ENCODE measurements at places on chromosomes 3 and 15.

DNA sequence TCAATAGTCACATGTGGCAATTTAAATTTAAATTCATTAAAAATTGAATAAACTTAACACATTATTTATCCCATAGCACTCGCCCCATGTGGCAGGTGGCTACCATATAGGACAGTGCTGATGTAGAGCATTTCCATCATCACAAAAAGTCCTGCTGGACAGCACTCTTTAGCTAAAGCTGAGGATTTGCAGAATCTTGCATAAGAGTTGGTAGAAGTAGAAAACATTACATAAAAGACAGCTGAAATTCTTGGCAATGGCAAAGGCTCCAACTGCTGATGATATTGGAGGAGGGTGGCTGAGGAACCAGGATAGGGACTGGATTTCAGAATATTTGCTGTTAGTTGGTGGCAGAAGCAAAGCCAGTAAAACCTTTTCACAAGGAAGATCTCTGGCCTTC is 230.7 kb upstream of the SATB1 start:
- H3K27ac ChIP-seq = no peak overlapping the region
- H3K4me1 ChIP-seq = peaks cover 31% of the 10 kb centered on the region
- H3K27me3 ChIP-seq = no peaks in the 10 kb centered on the region
- no peaks in the 10 kb centered on the region for H3K36me3 ChIP-seq

DNA sequence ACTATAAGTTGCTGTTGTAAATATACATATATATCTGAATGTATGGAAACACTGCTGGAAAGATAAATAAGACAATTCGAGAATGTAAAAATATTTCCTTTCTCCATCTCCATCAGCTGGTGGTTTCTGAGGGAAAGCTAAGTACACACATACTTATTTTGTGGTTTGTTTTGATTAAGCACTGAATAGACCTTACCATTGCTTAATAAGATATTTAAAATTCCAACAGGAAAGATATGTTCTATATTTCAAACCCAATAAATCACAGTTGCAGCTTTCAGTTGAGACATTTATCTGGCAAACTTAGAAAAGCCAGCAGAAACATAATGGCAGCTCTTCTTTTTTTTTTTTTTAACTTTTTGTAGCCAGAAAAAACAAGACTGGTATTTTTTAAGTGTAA is 160.4 kb downstream of the VGLL3 start:
- H3K4me1 ChIP-seq = no peaks in the 10 kb centered on the region
- no peak overlapping the region for H3K4me3 ChIP-seq
- H3K36me3 ChIP-seq = no peaks in the 10 kb centered on the region
- H3K27me3 ChIP-seq = no peaks in the 10 kb centered on the region
- DNase-seq = no peak
- H3K27ac ChIP-seq = no peak overlapping the region

- peak within 1 kb of the TSS; percentile 77 for H3K4me3 ChIP-seq
- DNase-seq = peak; percentile 38
- H3K4me1 ChIP-seq = no peaks in the 10 kb centered on the region
- no peaks in the 10 kb centered on the region for H3K36me3 ChIP-seq
- H3K27me3 ChIP-seq = no peaks in the 10 kb centered on the region
Observed at GRCh38 chr15:45522328-45523165, at the start of gene SLC30A4. Gene SLC30A4 (minus strand): TSS chr15:45522755. CDS start chr15:45522354, 401 bp downstream.

DNA sequence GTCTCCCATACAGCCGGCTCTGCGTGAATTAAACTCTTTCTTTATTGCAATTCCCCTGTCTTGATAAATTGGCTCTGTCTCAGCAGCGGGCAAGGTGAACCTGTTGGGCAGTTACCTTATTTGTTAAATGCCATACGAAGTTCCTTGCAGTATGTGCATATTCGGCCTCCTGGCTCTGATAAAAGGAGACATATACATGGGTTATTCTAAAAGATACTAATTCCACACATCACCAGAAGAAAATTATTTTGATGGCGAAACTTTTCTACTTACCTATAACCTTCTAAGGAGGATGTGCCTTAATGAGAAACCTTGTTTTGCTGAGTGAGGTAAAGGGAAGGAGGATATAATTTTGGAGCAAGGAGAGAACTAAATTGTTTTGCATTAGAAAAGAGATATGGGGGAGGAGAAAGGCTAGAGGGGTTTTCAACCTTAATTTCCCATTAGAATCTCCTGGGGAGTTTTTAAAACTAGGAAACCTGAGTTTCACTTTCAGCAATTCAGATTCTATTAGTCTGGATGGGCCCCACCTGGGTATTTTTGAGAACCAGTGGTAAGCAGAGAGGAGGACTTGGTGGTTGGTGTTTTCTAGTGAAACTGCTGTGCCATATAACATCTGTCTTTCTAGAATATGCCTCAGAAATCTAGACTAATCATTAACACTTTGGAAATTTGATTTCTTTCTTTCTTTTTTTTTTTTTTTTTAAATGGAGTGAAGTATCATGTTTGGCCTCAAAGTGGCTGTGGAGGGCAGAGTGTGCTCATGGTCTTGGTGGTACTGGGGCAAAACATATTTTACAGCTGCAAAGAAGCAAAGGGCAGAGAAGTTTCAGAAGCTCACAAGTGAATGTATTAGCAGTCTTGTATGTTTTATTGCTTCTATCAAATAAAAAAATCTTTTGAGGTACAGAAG is 23.0 kb downstream of the NANOGP8 start:
- no peaks in the 10 kb centered on the region for H3K27me3 ChIP-seq
- H3K27ac ChIP-seq = no peak overlapping the region
- H3K4me1 ChIP-seq = peaks cover 11% of the 10 kb centered on the region
- no peaks in the 10 kb centered on the region for H3K36me3 ChIP-seq
- H3K4me3 ChIP-seq = no peak overlapping the region

DNA sequence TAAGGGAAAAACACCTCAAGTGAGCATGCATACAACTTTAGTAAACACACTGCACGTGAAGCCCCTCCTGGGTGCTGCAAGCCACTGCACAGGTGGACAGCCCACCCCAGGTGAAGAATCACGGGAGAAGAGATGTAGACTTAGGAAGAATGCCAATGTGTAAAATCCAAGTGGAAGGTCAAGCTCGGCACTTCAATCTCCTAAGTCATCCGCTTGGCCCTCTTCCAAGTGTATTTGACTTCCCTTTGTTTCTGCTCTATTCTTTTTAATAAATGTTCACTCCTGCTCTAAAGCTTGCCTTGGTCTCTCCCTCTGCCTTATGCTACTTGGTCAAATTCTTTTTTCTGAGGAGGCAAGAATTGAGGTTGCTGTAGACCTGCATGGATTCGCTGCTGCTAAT is 316.6 kb downstream of the EDEM1 start:
- no peak overlapping the region for H3K27ac ChIP-seq
- H3K4me1 ChIP-seq = peaks cover 5% of the 10 kb centered on the region
- no peaks in the 10 kb centered on the region for H3K36me3 ChIP-seq
- no peaks in the 10 kb centered on the region for H3K27me3 ChIP-seq
- DNase-seq = peak; percentile 21
- H3K4me3 ChIP-seq = no peak overlapping the region

DNA sequence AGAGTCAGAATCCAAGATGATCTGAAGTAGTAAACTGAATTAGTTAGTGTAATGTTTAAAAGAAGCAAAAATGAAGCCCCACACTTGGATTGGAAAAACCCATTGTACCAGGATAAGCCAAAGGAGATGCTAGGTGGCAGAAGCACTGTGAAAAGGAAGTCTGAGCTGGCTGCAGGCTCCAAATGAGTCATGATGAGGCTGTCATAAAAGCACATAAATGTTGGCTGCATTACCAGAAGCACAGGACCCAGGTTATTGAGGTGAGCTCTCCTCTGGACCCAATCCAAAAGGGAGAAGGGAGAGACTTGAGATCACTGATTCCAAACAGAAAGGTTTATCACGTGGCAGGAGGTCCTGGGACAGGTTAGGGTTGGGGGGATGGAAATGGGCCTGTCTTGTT is 3.2 kb upstream of the ACAN start:
- no peaks in the 10 kb centered on the region for H3K36me3 ChIP-seq
- peaks cover 12% of the 10 kb centered on the region for H3K4me1 ChIP-seq
- peak; percentile 86 for DNase-seq
- no peak overlapping the region for H3K27ac ChIP-seq
- H3K4me3 ChIP-seq = no peak overlapping the region
- H3K27me3 ChIP-seq = peaks cover 38% of the 10 kb centered on the region

GRCh38 chr15:82072926-82073537 is 27.2 kb upstream of the MEX3B start:
- no peak overlapping the region for H3K27ac ChIP-seq
- no peak for DNase-seq
- peaks cover 9% of the 10 kb centered on the region for H3K27me3 ChIP-seq
- H3K36me3 ChIP-seq = no peaks in the 10 kb centered on the region

DNA sequence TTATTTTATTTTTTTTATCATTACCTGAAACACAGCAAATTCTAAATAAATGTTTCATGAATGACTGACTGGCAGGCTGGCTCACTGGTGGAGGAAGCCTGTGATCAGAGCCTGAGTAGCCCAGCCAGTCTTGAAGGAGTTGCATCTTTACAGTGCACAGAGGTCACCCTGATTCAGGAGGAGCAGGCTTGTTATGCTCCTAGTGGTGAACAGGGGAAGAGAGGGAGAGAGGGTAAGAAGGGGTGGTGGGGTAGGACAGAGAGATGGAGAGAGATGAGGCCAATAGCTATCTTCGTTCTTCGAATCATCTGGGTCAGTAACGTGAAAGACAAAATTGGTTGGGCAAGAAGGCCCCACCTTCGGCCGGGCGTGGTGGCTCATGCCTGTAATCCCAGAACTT is 202.6 kb upstream of the MCTP2 start:
- no peaks in the 10 kb centered on the region for H3K36me3 ChIP-seq
- H3K4me3 ChIP-seq = no peak overlapping the region
- H3K27ac ChIP-seq = no peak overlapping the region
- peaks cover 14% of the 10 kb centered on the region for H3K27me3 ChIP-seq

DNA sequence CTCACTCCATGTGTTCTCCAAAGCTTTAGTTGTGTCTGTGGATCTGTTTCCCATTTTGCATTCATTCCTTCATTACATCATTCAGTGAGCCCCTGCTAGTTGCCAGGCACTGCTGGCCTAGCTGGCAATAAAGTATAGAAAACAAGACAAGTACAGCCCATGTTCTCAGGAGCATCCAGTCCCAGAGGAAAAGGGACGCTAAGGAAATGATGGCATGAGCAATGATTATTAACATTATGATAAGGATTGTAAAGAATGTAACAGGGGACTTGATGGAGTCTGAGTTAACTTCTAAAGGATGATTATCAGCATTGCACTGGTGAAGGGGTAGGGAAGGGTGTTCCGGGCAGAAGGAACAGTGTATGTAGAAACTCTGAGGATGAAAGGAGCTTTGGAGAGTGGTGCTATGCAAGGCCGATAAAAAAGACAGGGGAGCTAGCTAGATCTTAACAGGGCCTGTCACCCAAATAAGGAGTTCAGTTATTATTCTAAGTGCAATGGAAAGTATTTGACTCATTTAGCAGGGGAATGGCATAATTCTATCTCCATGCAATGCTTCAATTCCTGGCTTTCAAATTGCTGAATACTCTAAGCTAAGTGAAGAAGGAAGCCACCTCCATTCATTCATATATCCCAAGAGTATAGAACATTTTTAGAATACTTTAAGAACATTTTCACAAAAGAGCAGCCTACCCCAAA is 258.2 kb upstream of the STT3B start:
- peaks cover 34% of the 10 kb centered on the region for H3K4me1 ChIP-seq
- H3K4me3 ChIP-seq = peak overlapping the region; percentile 15
- H3K27ac ChIP-seq = peak overlapping the region; percentile 81

GRCh38 chr3:113057117-113057516 is 66.3 kb downstream of the GTPBP8 start:
- no peaks in the 10 kb centered on the region for H3K36me3 ChIP-seq
- no peak for DNase-seq
- no peaks in the 10 kb centered on the region for H3K4me1 ChIP-seq
- H3K4me3 ChIP-seq = no peak overlapping the region
- H3K27me3 ChIP-seq = no peaks in the 10 kb centered on the region

GRCh38 chr3:158808697-158809096 is 6.8 kb downstream of the MFSD1 start:
- no peaks in the 10 kb centered on the region for H3K27me3 ChIP-seq
- H3K36me3 ChIP-seq = peaks cover 29% of the 10 kb centered on the region
- peak; percentile 64 for DNase-seq
- H3K4me1 ChIP-seq = peaks cover 23% of the 10 kb centered on the region

DNA sequence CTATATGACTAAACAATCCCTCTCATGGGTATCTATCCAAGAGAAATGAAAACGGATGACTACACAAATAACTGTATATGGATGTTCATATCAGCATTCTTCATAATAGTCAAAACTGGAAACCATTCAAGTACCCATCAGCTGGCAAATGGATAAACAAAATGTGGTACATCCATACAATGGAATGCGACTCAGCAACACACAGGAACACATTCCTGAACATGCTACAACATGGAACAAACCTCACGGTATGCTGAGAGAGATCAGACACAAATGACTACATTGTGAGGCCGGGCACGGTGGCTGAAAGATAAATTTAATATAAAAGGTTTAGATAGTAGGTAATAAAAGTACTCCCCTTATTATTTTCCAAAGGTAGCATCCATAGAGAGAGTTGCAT is 42.6 kb downstream of the CCR4 start:
- H3K27me3 ChIP-seq = no peaks in the 10 kb centered on the region
- no peak for DNase-seq
- no peaks in the 10 kb centered on the region for H3K4me1 ChIP-seq
- H3K4me3 ChIP-seq = no peak overlapping the region
- no peak overlapping the region for H3K27ac ChIP-seq

- no peak overlapping the region for H3K27ac ChIP-seq
- H3K4me3 ChIP-seq = no peak overlapping the region
- no peaks in the 10 kb centered on the region for H3K4me1 ChIP-seq
- DNase-seq = no peak
Observed at GRCh38 chr15:68979816-68980215, 34.7 kb upstream of the NOX5 start.

DNA sequence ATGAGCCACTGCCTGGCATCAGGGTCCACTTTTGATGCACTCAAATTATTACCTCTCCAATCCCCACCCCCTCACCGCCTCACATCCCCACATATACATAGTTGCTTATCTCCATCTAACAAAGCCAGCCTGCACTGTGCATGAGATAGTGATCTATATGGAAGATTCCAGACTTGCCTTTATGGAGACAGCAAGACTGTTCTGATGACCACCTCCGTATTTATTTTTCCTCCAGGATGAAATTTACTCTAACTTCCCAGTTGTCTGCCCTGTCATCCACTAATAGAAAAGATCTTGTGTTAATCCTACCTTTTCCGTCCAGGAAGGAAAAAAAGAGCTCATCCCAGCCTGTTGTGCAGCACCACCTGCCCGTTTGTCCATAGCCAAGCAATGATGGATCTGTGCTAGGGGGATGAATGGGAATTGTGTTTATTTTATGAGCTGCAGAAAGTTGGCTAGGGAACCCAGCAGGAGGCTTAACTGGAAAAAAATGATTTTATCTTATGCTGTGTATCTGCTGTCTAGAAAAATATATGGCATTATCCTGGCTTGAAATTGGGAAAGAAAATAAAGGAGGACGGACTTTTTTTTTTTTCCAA is 114.5 kb downstream of the CD47 start:
- H3K4me1 ChIP-seq = peaks cover 13% of the 10 kb centered on the region
- H3K27ac ChIP-seq = no peak overlapping the region
- DNase-seq = no peak
- no peaks in the 10 kb centered on the region for H3K36me3 ChIP-seq

DNA sequence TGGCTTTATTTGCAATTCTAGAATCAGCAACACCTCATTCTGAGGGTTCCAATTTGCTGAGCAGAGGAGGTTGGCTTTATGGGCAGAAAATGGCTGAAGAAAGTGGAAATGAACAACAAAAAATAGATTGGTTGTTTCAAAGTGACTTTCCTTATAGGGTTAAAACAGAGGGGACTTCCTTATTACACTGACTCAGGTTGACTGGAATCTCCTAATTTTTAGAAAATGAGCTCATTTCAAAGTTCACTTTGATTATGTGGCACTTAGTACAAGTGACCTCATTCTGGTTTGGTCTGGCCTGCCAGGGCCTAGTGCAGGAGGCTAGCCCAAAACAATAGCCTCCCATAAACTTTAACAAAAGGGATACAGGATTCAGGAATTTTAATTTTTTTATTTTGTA is 41.4 kb downstream of the NFKBIZ start:
- DNase-seq = peak; percentile 52
- no peak overlapping the region for H3K27ac ChIP-seq
- H3K27me3 ChIP-seq = no peaks in the 10 kb centered on the region
- no peak overlapping the region for H3K4me3 ChIP-seq
